ENCODE measurements at places on chromosomes 2 and 18. TPM values are rescaled to one million over a fixed set of nuclear protein-coding genes. Genes with fewer than 3 reads are reported as not detected.

The SCN7A gene
- 123 TPM for polyA plus RNA-seq

The DCDC2C gene
- 0.14 TPM for polyA plus RNA-seq

DNA sequence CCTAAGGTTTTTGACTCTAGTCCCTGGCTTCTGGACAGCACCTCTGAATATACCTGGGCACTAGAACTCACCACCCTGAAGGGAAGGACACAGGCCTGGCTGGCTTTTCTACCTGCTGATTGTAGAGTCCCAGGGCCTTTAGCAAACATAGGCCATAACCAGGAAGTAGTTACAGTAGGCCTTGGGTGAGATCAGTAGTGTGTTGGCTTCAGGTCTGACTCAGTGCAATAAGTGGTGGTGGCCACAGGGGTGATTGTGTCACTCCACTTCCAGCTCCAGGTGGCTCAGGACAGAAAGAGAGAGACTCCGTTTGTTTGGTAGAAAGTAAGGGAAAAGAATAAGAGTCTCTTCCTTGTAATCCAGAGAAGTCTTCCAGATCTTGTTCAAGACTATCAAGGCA is 101.7 kb upstream of the LGALSL start:
- no peak for DNase-seq

GRCh38 chr2:40809156-40809555 is 357.3 kb upstream of the SLC8A1 start:
- no peak for DNase-seq

- DNase-seq: no peak
These were observed 13.3 kb upstream of the RAB17 start for GRCh38 chr2:237603718-237604362.

- DNase-seq: no peak
These were observed 416.7 kb downstream of the MTX2 start for GRCh38 chr2:176685908-176686307.

GRCh38 chr2:81872006-81872405 is 1567.5 kb upstream of the LRRTM1 start:
- no peak for DNase-seq

DNA sequence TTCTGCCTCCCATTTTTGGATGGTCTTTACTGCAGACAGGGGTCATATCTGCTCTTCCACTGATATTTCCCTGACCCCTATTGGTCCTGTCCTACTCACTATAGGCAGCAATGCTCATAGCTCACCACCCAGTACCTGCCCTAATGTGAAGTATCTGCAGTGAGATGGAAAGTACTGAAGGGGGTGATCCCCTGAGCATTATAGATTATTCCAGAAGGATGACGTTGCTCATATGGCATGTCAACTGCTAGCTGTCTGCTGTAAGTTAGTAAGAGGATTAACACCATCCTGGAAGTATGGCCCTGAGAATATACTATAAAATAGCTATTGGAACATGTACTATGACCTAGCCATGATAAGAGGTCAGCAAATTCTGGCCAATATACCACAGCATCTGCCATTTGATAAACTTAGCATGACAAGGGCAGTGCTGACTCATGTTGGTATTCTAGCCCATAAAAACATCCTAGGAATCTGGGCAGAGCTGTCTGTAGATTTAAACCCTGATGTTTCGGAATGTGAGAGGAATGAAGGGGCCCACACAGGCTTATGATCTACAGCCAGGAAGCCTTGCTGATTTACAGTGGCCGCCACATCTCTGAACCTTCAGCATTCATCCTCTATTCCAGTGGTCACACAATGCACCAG is 451.4 kb downstream of the TNS1 start:
- no peak for DNase-seq

GRCh38 chr2:23418056-23418455 is 33.1 kb downstream of the KLHL29 start:
- no peak for DNase-seq

Data from right lung (tissue), 10 donors.